Stimulated activated CD8-positive, alpha-beta memory T cell treated with anti-CD3 and anti-CD28 coated beads, Interleukin-4, amount 100 ng/mL, for 1 hour (primary cell): ENCODE measurements at places on chromosomes 12 and 14.

DNA sequence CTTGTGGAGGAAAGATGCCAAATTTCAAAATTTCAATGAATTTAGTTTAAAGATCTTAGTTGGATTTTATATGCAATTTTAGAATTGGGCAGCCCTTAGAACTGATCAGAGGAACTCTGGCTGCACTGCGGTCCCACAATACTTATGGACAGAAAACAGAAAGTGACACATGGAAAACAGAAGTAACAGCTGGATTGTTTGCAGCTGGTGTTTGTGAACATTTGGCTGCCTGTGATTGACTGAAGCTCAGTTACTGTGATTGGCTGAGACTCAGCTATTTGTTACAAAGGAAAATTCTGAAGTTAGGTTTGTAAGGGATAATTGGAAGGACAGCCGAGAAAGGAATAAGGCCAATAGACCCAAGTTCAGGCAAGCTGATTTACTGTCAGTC is 10.0 kb upstream of the KRT86 start:
- DNase-seq, result no peak

DNA sequence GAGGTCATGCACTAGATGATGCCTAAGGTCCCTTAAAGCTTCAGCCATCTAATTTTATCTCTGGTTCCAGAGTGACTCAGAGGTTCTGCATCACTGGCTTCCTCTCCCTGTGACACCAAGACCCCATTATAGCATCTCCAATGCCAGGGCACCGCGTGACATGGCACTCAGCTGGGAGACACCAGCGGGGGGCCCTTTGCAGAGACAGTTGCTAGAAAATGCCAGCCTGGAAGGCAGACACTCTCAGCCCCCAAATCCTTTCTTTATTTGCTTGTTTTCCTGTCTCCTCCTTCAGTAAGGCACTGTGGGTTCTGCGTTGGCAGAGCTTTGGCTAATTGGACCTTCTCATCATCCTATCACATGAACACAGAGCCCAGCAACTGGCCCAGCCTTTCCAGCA is 123.5 kb upstream of the VRK1 start:
- no peak for DNase-seq

DNA sequence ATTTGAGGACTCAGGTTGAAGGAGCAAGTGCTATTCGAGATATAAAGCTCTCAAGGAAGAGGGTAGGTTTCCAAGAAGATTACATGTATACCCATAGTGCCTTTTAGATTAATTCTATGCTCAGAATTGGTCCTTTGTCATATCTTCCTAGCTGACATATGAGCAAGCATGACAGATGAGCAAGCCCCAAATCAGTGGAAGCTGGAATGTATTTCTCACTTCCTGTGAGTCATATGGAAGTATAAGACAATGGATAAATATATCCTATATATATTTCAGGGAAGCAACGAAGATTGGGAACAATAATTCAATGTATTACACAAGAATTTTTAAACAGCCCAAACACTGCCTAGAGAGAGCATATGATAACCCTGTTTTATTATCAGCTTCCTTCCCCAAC is 674.1 kb upstream of the ATXN7L3B start:
- no peak for DNase-seq

DNA sequence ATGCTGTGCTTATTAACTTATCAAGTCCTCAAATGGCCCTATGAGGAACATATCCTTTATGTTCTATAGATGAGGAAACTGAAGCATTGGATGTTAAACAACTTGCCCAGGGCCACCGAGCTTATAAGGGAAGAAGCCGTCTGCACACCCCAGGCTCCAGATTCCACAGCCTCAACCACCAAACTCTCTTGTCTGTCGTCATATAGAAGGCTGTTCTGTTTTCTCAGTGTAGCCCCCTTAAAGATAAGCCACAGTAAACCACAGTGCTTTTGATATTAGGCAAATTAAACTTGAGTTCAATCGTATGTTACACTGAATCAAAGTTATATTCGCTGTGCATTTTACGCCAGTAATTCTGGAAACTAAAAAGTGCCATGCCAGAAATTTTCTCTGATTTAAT is 116.7 kb downstream of the PRKCH start:
- no peak for DNase-seq

DNA sequence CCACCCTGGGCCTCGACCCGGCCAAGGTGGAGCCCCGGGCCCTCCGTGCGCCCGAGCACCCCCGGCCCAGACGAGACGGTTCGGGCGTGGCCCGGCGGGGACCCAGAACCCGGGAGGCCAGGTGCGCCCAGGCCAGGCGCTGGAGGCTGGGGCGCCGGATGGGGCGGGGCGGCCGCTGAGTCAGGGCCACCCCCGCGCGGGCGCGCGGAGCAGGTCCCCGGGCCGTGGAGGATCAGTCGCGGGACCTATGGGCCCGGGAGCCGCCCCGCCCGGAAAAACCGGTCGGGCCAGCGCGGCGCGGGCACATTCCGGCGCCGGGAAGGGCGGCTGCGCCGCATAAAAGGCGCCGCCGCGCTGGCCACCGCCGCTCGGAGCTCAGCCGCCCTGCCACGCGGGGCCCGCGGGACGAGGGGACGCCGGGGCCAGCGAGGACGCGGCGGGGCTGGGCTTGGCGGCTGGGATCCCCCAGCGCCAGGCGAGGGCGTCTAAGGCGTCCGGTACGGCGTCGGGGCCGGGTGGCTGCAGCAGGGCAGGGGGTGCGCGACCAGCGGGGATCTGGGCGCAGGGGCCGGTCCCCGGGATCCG is 21.5 kb upstream of the KIF26A start:
- DNase-seq, result no peak
